ENCODE measurements at places on chromosomes 5 and 9.

DNA sequence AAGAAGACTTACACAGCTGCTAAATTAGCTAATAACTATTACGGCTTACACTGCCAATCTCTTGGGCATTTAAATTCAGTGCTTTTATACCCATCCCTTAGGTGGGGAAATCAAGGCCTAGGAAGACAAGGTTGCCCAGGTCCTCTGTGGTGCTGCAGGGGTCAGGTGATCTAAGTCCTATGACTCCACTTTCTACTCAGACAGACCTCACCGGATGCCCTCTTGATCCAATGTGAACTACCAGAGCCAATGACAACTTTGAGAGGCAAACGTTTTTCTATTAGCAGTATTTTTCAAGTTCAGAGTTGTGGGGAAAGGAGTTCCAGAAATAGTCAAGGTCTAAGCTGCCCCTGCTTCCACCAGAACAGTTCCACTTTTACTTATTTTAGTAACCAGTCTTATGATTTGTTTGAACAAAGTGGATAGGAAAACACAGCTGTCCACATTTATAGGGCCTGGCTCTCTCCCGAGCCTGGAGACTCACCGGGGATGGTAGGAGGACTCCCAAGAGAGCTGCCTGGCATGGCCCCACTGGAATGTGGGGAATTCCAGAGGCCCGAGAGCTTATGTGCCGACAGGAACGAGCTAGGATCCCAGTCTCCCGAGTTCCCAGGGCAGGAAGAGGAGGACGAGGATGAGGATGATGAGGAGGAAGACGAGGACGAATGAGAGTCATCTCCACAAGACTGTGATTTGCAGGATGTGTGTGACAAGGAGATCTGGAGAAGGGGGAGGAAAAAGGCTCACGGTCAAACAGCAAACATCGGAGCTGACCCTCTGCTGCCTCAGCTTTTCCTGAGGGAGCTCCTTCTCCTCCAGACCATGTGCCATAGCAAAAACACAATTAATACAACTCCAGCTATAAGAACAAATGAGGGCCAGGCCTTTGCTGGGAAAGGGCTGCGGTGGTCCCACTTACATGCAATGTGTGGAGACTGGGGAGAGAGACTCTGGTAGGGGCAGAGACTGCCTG is 16.7 kb downstream of the FAM193B start:
- DNase-seq: no peak

DNA sequence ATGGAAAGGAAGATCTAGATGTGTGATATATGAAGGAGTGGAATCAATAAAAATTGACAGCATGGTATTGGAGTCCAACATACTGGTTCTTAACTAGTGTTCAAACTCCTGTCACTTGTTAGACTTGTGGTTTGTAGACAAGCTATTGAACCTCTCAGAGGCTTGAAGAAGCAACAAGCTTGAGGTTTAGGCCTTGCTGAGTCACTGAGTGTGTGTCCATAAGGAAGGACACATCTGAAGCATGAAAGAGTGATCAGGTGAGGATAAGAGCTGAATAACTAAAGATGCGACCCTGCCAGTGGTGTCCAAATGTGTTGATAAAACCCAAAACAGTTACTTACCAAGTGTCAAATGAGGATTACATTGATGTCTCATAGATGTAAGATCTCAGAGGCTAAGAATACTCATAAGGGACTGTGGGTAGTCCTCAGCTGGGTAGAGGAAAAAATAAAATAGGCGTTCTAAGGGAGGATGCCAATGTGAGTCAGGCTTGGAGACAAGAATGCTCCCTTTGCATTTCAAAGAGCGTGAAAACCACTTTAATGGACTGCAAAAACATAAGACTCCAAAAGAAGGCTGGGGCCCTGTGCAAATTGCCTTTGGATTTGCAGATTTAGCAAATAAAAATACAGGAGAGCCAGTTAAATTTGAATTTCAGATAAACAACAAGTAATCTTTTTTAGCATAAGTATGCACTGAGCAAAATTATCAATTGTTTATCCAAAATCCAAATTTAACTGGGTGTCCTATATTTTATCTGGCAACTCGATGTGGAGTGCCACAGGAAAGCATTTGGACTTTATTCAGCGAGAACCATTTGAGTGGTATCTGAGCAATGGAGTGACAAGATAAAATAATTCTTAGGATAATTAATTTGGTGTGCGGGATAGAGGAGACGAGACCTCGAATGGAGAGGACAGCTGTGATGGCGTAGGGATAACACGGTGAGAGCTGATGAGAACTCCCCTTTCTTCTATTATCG is 757.3 kb upstream of the WWC1 start:
- no peak for DNase-seq

GRCh38 chr9:128077847-128078503 is 9.9 kb downstream of the SLC25A25 start:
- DNase-seq: no peak

DNA sequence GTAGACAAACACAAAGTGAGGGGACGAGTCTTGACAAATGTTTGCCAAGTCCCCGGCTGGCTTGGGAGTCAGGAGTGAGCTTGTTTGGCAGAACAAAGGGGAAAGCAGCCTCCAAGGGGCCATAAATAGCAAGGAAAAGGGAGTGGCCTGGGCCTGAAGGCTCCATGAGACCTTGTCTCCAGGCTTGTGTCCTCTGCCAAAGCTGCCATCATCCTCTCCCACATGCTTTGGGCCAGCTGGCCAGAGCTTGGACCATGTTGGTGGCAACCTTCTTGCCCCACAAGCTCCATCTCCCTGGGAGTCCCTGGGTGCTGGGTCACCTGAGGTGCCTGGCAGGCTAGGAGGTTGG is 13.3 kb upstream of the PITX1 start:
- no peak for DNase-seq

DNA sequence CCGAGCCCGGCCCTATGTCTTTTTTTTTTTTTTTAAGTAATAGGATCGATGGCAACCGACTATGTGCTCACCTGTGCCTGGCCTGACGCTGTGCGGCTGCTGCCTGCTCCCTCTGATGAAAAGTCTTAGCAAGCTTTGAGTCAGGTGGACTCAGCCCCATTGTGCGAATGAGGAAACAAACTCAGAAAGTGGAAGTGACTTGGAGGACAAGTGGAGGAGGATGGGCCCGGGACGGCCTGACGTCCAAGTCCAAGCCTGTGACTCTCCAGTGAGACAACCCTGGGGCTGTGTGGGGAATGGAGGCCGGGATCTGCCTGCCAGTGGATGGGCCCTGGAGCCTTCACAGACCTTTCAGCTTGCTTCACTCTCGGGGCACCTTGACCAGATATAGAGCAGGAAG is 57.9 kb downstream of the EXD3 start:
- DNase-seq: no peak

DNA sequence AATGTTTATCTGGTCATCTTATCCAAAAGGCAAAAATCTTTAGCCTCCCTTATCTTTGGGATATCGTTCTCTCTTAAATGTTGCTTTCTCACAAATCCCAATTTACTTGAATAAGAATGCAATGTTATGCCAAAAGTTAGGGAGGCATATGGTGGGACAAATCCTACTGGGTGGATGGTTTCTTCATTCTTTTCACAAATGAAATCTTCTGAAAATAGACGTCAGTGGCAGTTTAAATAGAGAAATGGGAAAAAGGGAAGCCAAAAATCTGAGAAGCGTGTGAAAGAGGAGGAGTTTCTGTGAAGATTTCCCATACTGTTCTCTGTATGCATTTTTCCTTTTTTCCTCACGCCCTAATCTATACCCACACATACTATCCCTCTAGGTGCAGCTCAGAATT is 2.5 kb upstream of the PCDHAC1 start:
- no peak for DNase-seq

GRCh38 chr9:70256123-70256551 is 2.6 kb upstream of the SMC5 start:
- no peak for DNase-seq

DNA sequence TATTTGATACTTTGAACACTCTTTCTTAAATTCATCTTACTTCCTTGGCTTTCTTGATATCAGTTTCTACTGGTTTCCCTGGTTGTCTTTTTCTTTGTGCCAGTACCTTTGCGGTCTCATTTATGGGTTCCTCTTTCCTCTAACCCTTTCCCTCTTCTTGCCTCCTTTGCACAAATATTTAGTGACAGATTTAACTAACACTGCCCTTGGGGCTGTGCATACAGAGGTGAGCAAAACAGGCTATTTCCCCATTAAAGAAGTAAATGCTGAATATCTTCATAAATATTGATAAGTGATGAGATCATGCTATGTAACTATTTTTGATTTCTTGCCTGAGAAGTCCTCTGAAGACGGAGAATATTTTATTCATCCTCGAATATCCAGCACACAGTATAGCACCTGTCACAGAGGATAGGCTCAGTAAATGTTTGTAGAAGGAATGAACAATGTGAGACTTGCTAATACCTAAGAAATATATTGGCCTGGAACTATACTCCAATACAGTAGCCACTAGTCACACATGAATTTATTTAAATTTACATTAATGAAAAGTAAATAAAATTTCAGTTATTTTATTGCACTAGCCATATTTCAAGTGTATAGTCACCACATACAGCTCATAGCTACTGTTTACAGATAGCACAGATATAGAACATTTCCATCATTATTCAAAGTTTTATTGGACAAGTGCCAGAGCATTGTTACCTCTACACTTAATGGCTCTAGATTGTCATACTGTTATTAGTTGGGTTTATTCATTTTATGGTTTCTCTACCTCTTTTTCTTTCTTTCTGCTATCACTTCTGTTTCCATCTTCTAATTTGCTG is 90.4 kb downstream of the RIC1 start:
- no peak for DNase-seq

- no peak for DNase-seq
Measured at GRCh38 chr9:116564266-116564793, 122.8 kb upstream of the TRIM32 start.

DNA sequence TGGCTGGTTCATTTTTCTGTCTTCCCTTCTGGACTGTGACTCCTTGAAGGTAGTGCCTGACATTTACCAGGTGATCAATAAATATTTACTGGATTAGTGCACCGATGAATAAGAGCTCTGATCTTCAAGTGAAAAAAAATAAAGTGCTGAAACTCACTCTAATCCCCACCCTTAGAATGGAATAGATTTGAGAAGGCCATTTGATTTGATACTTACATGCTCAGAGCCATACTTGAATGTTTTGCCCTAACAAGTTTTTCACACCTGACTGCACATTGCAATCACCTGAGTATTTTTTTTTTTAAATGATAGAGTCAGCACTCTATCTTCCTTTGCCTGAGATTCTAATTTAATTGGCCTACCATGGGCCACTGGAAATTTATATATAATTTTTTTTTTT is 105.7 kb downstream of the LRRC70 start:
- no peak for DNase-seq

DNA sequence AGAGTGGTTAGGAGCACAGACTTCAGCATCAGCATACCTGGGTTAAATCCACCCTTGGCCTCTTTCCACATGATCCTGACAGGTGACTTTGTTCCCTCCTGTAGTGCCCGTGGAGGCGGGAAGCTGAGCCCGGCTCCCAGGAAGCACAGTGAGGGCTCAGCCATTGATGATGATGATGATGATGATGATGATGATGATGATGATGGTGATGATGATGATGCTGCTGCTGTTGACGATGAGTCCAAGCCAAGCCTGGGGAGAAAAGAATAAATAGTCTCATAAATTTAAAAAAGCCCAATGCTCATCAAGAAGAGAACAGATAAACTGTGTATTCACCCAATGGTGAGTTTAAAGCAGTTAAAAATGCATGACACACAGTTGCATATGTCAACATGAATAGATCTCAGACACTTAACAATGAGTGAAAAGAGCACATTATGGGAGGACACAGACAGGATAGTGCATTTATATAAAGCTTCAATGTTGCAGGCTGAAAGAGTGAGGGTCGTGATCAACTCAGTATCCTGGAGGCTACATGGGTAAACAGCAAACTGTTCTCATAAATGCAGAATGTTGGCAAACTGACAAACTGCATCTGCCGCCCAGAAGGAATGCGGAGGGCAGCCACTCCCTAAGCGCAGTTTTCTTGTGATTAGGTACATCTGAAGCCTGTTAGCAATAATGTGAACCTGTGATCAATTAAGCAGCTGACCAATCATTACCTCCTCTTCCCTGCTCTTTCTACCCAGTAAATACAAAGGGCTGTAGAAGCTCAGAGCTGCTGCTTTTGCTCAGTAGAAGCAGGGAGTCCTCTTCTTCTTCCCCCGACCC is 11.7 kb upstream of the CFAP157 start:
- no peak for DNase-seq

DNA sequence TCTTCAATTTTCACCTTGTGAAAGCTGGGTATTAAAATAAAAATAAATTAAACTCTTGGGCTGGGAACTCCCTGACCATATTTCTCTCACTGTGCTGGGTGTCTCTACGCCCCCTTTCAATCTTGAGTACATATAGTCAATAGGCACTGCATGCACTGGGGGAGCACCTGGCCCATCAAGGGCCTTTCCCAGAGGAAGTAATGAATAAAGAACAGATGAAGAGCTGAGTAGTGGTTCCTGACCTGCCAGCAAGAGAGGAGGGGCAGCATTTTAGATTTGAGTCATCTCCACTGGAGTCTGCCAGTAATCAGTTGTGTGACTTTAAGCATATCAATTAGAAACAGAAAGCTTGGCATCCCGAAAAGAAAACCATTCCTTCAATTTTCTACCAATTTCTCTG is 6.2 kb downstream of the MAPKAP1 start:
- DNase-seq: no peak

DNA sequence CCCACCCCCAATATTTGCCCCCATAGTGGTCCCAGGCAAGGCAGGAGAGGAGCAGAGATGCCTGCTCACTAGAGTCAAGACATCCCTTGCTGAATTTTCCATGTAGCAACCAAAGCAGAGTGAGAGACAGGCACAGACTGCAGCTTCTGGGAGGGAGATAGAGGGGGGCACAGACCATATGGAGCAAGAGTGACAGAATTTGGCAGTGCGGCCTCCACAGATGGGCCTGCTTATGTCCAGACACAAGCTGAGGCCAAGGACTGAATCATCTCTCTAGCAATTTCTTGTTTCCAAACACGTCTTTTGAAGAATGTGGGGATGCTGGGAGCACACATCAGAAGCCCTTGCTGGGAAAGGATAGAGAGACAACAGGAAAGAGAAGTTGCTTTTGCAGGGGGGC is 53.0 kb upstream of the ALDH1B1 start:
- DNase-seq: no peak

DNA sequence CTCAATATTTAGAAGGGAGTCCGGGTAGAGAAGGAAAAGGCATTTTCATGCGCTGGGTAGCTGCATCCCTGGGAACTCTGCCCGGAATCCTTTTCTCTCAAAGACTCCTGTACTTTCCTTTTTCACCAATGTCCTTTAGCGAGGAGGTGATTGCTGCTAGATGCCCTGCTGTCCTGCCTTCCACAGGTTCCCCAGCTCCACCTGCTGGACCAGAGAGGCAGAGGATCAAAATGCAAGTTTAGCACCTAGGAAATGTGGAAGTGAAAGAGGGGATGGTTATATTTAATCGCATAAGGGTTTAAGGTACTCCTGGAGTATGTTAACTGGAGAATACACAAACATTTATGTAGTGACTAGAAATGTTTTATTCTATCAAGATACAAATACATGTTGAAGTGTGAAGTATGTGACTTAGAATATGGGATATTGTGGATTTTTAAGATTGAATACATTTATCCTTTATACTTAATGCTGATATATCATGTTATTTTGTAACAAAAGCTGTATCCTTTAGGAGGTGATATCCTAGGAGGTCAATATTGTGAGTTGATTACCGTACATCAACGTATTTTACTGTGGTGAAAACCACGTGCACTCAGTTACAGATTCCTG is 145.7 kb downstream of the ARHGAP26 start:
- DNase-seq: no peak

- DNase-seq: no peak
Measured at GRCh38 chr5:62082370-62082801, 223.6 kb upstream of the KIF2A start.

GRCh38 chr5:72624641-72625236 is 117.5 kb upstream of the ZNF366 start:
- DNase-seq: no peak

- no peak for DNase-seq
Measured at GRCh38 chr9:96617439-96618185, 2.0 kb downstream of the CDC14B start.

Data from cortex of kidney (tissue), 1 donor.